ENCODE measurements at places on chromosomes 2 and 18.

DNA sequence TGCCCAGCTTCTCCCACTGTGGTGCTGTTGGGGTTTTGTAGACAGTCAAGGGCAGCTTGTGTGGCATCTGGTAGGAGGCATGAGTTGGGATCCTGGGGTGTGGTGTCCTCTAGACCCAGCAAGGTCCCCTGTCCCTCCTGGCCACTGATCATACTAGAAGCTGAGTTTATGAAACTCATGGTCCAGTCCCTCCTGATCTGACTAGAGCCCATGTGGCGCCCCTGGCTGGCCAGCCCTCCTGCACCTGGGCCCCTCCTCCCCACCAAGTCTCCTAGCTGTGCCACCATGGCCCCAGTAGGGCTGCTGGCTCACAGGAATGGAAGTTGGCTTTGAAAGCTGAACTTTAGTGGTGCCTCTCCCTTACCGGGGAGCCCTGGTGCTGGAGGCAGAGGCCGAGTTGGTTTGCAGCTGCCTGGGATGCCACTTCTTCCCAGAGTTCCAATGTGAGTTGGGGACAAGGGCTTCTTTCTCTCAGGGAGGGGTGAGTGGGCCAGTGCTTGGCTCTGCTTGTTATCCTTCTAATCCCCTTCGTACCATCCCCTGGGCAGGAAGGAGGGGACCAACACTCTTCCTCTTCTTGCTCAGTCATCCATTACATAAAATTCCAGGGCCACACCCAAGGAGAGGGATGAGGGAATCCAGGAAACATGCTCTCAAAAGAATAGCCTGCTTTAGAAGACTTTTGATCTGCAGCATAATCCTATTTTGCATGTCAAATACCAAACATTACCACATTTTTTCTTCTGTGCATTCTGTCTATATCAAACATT is 37.5 kb upstream of the HAAO start:
- no peak for DNase-seq

GRCh38 chr2:20516646-20517341 is 69.9 kb downstream of the RHOB start:
- DNase-seq = no peak

GRCh38 chr2:102149243-102149642 is 6.7 kb downstream of the IL1R1 start:
- no peak for DNase-seq

GRCh38 chr2:42725657-42726056 is 38.3 kb downstream of the OXER1 start:
- no peak for DNase-seq

- DNase-seq = no peak
Measured at GRCh38 chr2:172643142-172643541, 87.3 kb downstream of the PDK1 start.

GRCh38 chr2:198775737-198776136 is 682.0 kb downstream of the SATB2 start:
- DNase-seq = no peak

DNA sequence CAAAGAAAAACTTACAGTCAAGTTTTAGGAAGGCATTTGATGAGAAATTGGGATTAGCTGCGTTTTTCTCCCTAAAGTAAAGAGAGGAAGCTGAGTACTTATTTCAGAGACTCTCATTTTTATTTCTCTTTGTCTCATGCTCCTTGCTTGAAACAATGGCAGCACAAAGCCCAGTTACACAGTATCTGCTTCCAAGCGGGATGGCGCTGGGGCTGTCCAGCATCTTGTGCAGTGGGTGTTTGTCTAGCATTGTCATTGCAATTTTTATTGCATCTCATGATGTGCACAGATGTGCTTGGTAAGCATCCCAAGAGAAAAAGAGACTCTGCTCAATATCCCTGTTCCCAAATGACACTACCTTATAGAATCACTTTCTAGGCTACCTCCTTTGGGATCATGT is 102.8 kb upstream of the ZNF521 start:
- no peak for DNase-seq

GRCh38 chr2:17915099-17915498 is 36.6 kb downstream of the KCNS3 start:
- DNase-seq = no peak

DNA sequence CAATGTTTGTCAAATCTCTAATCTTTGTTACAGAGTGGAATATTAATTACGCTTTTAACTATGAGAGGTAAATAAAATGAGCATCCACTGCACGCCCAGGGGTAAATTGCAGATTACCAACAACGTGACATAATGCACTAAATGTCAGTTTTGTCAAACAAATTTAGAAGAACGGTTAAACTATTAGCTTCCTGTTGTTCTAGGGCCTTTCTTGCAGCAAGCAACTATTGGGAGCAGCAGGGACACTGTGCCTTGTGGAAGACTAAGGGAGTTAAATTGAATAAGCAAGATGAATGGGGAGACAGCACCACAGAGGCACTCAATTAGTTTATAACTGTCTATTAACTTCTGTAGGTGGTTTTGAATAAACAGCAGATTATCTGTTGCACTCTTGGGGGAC is 391.0 kb upstream of the RAB12 start:
- DNase-seq = no peak

DNA sequence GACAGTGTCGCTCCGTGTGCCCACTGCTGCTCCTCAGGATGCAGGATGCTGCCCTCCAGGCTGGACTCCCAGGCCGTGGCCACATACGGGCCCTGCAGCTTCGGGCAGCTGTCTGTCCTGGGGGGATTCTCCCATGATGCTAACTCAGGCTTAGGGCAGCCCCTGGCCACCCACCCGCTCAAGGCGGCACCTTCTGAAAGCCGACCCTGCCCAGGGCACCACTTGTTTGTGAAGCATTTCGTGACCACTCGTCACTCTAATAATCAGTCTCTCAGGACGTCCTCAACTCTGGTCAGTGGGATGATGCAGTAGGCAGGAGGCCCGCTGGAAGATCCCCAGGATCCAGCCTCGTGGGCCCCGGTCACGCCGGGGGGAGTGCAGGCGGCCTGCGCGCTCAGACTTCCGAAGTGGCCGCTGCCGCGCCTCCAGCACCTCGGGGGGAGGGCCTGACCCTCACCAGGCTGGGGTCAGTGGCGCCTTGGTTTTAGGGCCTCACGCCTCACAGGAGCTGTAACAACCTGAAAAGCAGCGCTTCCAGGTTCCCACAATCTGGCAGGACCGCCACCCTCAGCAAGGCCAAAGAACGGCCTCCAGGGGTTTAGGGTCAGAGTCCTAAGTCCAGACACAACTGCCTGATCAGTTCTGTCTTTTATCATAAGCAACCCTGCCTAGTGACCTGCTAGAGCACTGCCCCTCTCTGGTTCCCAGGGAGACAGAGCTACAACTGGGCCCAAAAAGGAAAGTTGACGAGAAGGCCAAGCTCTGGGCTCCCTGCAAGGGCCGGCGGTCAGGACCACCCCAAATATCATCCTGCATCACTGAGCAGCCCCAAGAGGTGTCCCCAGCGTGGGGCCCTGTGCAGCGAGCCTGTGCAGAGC is 53.0 kb downstream of the EIPR1 start:
- no peak for DNase-seq

DNA sequence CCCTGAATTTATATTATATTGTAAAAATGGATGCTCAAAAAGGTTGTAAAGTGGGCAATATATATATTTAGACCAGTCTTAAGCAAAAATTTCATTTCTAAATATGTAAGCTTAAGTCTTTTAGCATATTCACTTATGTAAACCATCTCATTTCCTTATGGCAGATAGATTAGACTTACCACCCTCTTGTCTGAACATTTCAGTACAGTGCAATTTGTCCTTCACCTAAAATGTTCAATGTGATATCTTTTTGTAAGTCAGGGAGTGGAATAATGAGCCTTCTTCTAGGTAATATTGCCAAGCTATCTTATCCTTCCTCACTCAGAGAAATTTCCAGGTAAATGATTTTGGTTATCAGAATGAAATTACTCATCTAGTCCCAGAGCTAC is 92.3 kb downstream of the KLF7 start:
- DNase-seq = no peak

DNA sequence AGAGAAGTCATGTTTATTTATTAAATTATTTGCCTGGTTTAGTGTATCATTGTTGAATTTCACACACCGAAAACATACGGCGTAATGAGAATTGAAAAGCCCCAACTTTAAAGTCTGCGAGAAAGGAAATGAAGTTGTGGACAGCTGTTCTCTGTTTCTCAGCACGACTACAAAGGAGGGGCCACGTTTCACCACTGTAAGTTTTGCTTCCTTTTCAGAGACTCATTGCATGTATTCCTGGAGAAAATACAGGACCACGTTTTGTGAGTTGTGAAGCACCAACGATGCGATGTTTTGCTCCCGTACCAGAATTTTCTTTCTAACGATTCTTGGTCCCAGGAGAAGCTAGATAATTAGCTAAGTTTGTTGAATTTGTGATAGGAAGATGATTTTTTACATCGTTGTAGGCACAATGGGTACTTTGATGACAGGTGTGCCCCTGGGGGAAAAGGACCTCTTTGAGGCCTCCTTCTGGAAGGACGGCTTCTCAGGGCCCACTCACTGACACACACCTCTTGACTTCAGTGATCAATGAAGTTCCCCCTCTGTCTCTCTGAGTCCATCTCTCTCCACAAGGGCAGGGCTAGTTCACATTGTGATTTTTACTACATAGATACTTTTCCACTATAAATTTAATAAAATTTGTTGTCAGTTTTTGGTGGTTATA is 23.7 kb upstream of the ACKR3 start:
- peak; percentile 77 for DNase-seq

GRCh38 chr2:235390108-235390815 is 103.6 kb upstream of the AGAP1 start:
- DNase-seq = peak; percentile 95

GRCh38 chr2:109081374-109081773 is 47.6 kb upstream of the SH3RF3 start:
- DNase-seq = no peak

DNA sequence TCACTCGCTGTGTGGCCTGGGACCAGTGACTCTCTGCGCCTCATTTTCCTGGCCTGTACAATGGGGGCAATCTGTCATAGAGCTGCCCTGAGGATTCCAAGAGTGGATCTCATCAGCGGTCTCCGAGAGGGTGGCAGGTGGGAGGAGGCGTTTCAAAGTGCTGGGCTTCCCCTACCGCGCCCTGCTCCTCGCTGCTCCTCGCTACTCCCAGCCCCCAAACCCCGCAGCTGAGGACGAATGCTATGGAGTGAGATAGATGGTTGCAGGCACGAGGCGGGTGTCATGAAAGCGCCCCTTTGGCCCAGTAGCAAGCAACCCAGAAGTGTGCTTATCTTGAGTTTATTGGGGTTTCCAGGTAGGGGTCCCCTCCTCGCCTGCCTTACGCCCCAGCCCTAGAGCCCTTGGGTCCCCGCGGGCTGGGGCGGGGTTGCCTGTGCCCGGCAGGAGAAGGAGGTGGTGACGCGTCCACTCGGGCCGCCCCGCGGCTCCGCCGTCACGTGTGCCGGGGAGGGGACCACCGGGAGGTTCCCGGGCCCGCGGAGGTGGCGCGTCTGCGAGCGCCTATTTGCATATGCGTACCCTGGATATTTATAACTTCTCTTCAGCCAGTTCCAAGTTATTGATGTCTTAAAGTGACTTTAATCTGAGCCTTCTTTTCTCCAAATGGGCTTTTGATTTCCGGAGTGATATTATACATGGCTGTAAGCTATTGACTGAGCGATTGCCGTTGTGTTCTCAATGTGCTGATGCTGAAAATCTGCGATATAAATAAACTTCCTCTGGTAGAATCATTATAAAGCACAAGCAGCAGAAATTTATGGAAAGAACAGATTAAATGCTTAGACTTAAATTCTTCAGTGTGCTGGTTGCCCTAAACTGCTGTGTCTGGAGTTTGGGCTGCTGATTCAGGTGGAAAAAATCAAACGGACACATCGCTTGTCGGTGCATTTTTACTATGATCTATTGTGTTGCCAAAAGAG is 263.7 kb downstream of the ATAD2B start:
- peak; percentile 11 for DNase-seq

DNA sequence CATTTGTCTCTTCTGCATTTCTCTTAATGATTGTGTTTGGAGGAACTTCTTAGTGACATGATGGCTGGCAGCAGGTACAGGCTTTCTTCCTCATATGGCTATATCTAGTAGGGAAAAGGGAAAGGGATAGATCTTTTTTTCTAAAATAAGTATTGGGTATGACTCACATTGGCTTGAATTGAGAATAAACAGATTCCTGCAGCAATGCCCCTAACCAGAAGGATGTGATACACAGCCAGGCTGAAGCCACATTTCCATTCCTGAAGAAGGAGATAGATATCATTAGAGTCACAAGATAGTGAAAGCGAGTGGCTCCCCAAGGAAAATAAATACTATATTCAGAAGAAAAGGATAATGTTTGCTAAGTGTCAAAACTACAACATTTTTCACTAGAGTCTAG is 61.1 kb downstream of the VWC2L start:
- no peak for DNase-seq

GRCh38 chr2:214410918-214411554 is at the start of gene VWC2L:
TSS of gene VWC2L (plus strand) at chr2:214411054. CDS start at chr2:214414194, 3,140 bp downstream.
- DNase-seq = peak; percentile 26

DNA sequence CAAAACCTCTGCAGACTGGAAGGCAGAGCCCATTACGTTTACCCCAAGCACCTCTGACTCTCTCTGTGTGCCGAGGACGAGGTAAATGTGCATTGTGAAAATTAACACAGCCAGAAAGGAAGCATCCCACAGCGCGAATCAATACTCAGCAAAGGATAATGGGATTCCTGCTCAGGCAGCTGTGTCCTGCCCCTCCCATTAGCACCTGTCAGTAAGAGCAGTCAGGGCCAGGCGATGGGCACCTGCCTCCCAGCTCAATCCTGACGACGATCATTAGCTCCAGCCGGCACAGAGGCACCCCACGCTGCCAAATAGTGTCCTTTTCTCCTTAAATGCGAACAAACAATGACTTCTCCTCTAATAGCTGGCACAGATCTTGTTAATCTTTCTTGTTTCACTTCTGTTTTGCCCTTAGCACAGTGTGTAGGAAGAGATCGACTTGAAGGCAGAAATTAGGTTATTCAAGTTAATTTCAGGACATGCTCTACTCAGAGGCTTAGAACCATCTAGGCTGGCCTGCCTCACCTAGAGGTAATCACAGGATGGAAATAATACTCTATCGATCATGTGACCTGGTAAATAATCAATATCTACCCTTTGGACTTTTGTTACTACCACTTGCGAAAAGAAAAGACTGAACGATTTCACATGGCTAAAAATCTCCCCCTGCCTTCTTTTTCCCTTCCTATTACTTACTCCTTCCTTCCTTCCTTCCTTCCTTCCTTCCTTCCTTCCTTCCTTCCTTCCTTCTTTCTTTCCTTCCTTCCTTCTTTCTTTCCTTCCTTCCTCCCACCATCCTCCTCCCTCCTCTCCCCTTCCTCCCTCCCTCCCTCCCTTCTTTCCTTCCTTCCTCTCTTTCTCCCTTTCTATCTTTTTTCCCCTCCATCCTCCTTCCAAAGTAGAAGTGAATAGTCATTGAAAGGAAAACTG is 487.9 kb upstream of the ID2 start:
- no peak for DNase-seq

DNA sequence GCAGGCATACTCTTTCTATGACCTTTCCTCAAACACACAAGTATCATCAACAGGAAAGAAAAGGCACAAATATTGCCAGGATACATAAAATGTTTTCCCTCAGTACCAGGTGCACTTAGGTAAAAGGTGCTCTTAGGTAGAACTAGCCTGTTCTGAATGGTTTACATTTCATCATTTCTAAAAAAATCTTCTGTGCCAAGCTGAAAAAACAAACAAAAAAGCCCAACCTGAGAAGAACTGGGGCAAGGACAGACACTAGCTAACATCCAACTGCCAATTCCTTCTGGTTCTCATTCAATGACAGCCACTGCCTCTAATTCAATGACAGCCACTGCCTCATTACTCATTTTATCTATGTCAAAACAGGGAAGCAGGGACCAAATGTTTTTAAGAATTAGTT is 68.5 kb downstream of the SPIRE1 start:
- no peak for DNase-seq

GRCh38 chr2:197952540-197953202 is 148.3 kb downstream of the PLCL1 start:
- no peak for DNase-seq

- no peak for DNase-seq
Measured at GRCh38 chr2:31335921-31336585, 78.5 kb downstream of the XDH start.
